ENCODE measurements at places on chromosomes 7 and 10.
A peak's percentile ranks its signal among the peaks of the same experiment; 100 is the strongest.

DNA sequence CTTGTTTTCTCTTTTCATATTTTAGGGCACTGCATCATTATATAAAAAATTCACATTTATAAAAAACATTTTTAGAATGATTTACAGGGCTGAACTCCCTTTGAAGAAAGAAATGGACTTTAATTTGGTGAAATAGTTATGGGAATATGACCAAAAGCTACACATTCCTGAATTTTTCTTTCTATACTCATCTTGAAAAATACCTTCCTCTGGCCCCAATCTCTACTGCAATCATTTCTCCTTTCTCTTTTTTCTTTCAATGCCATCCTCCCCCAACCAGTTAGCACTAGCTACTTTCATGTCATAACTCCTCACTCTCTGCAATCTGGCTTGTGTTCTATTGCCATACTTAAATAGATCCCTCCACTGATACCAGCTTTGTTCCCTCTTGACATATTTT is 6.2 kb downstream of the WNT8B start:
- no peak for DNase-seq

GRCh38 chr7:36487756-36488336 is 98.2 kb downstream of the ANLN start:
- peak; percentile 32 for DNase-seq

DNA sequence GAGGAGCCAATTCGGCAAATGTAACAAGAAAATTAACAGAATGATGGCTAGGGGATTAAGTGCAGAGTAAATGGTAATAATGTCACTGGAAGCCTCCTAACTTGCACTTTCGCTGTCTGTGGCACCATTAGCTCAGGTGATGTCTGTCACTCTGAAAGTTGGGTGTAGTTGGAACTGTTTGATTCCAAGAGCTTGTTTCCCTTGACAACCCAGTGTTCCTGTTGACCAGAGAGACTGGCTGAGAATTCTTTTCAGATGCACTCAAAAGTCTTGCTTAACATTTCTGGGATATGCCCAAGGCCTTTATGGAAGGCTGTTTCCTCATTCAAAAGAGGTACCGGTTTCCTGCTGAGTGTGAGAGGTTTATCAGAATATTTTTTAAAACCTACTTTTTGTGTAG is 49.6 kb downstream of the PLPP4 start:
- DNase-seq, result no peak

DNA sequence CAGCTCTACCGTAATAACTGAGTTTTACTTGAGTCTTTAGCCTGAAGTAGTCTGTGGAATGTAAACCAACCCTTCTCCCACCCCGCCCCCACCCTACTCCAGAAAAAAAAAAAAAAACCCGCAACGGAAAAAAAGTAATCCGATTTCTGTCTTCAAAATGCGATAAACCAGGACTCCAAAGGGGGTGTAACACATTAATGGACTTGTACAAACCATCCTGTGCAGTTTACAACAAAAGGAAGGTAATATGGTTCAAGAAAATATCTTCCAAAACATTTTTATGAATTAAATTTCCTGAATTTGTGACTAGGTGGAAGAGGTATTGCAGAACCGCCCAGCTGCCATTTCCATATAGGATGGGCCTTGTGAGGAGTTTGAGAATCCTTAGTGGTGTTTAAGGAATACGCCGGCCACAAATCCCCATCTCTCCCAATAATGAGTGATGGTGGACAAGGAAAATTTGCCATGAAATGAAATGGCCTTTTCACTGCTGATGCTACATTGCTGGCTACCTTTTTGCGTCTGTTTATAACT is 10.6 kb downstream of the SKIDA1 start:
- no peak for DNase-seq

DNA sequence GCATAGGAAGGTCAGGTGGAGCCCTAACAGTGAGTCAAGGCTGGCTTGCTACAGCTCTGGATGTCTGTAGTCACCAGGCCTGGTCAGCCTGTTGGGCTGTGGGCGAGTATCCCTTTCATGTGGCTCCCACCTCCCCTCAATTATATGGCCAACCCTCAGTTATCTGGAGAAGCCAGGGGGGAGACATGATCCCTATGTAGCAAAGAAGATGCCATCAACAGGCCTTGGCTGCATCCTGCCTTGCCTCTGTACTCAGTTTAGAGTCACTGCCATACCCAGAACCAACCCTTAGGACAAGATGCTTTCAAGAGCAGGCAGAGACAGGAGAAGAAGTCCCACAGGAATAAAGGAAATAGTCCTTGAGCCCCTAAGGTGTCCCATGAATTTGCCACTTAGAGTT is 763.9 kb downstream of the GRID1 start:
- DNase-seq, result no peak

DNA sequence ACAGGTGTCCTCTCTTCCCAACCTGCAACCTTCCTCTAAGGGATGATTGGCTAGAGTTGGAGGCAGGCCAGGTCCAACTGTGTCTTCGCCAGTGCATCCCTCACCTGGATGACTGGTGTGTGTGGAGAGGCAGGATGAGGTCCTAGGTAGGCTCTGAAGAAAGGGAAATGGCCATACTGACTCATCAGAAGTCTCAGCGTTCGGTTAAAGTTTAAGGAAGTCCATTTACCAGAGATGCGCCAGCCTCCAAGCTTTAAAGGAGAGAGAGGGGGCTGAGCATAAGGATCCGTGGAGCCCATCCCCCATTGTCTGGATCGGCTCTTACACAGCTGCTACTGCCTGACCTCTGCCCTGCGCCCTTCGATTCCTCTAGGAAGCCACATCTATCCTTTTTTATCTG is 4.4 kb downstream of the KEL start:
- DNase-seq, result no peak

GRCh38 chr10:125236091-125236490 is 75.7 kb upstream of the CTBP2 start:
- DNase-seq, result no peak

DNA sequence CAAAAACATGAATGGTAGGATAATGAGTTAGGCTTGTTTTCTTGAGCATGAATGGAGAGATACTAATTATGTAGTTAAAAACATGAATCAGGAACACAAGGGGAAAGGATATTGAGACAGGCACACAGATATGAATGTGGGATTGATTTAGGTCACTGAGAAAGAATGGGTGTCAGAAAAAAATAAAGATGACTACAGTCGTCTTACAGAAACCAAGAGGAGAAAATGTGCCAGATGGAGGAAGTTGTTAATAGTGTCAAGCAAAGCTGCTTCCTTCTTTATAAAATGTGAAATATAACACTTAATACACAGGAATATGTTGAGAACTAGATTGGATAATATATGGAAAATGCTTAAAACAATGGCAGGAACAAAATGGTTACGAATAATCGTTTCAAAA is 173.3 kb upstream of the BET1 start:
- no peak for DNase-seq

- DNase-seq, result peak; percentile 91
These were observed 15.0 kb downstream of the SNX8 start for GRCh38 chr7:2299131-2299829.

DNA sequence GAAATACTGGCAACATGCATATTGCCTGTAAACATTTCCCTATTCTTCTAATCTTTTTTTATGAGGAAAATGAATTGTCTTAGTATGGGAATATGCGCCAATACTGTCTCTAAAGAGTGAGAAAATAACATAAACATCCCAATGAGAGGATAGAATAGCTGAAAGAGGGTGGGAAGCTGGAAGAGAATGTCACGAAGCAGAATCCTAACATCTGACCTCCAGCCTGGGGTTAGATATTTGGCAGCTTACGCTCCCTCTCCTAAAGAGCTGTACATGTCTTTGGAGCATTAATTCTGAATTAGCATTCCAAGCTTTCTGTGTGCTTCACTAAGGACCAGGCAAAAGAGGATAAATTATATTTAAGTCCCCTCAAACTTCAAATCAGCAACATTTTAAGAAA is 31.6 kb upstream of the SLC16A12 start:
- DNase-seq, result no peak

DNA sequence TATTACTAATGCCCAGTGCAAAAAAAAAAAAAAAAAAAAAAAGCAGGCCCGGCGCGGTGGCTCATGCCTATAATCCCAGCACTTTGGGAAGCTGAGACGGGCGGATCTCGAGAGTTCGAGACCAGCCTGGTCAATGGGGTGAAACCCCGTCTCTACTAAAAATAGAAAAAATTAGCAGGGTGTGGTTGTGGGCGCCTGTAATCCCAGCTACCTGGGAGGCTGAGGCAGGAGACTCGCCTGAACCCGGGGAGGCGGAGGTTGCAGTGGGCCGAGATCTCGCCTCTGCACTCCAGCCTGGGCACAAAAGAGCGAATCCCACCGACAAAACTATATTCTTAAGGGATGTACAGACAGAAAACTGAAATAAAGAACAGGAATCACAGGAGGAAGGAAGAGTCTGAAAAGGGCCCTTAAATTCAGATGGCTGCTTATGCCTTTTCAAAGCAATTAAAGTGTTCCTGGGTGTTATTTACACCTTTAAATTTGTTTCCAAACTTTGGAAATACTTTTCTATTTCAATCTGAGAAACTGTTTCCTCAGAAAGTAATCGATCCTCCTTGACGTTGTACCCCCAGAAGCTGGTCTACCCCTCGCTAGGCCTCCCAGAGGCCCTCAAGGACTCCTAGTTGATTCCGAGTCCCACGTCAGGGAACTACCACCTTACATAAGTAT is 2.0 kb upstream of the KMT2E start:
- no peak for DNase-seq

GRCh38 chr7:2012981-2013380 is 219.8 kb downstream of the MAD1L1 start:
- DNase-seq, result peak; percentile 11

Data from stromal cell of bone marrow (primary cell).